ENCODE measurements at places on chromosomes 2 and 18.
A peak's percentile ranks its signal among the peaks of the same experiment; 100 is the strongest.

DNA sequence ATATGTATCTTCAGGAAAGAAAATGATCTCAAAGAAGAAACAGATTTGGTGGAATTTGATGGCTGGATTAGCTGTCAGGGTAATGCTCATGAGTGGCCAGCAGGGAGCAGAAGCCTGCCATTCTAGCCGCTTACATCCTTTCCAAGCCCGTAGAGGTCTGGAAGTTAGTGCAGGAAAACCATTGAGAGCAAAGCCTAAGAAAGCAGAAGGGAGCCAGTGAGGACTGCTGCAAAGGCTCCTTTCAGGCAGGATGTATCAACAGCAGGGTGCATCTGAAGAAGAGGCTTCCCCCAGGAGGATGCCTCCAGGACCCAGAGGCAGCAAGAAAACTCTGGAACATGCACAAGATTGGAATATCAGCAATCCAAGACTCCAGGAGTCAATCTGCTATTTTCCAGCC lies 22.9 kb upstream of the LBH start:
- no peak overlapping the region for H3K27ac ChIP-seq
- H3K27me3 ChIP-seq: no peaks in the 10 kb centered on the region
- no peaks in the 10 kb centered on the region for H3K4me1 ChIP-seq

- H3K27me3 ChIP-seq: no peaks in the 10 kb centered on the region
- H3K4me1 ChIP-seq: no peaks in the 10 kb centered on the region
Measured at GRCh38 chr2:75517547-75518230, 43.0 kb downstream of the EVA1A start.

GRCh38 chr2:23611839-23612238 lies 226.9 kb downstream of the KLHL29 start:
- H3K4me1 ChIP-seq: no peaks in the 10 kb centered on the region
- no peak for DNase-seq
- H3K4me3 ChIP-seq: no peak overlapping the region
- no peaks in the 10 kb centered on the region for H3K36me3 ChIP-seq
- H3K27me3 ChIP-seq: no peaks in the 10 kb centered on the region

DNA sequence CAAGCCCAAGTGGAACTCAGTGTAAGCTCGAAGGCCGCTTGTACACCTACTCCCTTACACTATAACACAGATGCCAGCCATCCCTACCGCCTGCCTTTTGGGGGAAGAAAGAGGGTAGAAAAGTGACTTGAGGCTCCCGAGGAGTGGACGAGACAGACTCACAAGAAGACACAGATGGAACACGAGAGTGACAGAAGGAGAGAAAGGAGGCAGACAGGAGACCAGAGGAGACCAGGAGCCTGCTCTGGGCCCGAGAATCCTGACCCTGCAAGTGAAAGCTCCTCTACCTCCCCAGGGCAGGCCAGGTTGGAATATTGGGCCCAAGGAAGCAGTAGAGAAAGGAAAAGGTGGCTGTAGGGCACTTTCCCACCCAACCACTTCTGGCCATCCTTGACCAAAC lies 23.4 kb upstream of the TNS1 start:
- no peak overlapping the region for H3K4me3 ChIP-seq
- H3K27me3 ChIP-seq: no peaks in the 10 kb centered on the region
- no peak overlapping the region for H3K27ac ChIP-seq
- DNase-seq: no peak
- H3K36me3 ChIP-seq: no peaks in the 10 kb centered on the region

- peak overlapping the region; percentile 80 for H3K27ac ChIP-seq
- no peaks in the 10 kb centered on the region for H3K36me3 ChIP-seq
- H3K4me1 ChIP-seq: peaks cover 45% of the 10 kb centered on the region
Measured at GRCh38 chr2:163690896-163691295, 44.9 kb downstream of the FIGN start.

DNA sequence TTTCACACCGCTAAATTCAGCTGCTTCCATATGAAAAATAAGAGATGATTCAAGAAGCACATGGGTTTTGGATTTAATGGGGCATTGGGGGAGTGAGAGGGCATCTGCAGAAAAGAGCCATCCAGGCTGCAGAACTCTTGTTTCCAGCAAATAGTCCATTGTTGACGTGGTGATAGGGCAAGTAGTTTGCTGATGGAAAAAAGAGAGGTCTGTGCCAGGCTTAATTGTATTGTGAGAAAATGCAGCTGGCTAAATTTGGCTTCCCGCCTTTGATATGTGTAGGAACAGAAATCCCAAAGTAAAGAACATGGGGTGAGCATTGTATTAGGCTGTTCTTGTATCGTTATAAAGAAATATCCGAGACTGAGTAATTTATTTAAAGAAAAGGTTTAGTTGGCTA lies 199.5 kb downstream of the SETBP1 start:
- H3K27me3 ChIP-seq: no peaks in the 10 kb centered on the region
- no peak for DNase-seq
- no peaks in the 10 kb centered on the region for H3K36me3 ChIP-seq
- H3K27ac ChIP-seq: no peak overlapping the region
- no peaks in the 10 kb centered on the region for H3K4me1 ChIP-seq

DNA sequence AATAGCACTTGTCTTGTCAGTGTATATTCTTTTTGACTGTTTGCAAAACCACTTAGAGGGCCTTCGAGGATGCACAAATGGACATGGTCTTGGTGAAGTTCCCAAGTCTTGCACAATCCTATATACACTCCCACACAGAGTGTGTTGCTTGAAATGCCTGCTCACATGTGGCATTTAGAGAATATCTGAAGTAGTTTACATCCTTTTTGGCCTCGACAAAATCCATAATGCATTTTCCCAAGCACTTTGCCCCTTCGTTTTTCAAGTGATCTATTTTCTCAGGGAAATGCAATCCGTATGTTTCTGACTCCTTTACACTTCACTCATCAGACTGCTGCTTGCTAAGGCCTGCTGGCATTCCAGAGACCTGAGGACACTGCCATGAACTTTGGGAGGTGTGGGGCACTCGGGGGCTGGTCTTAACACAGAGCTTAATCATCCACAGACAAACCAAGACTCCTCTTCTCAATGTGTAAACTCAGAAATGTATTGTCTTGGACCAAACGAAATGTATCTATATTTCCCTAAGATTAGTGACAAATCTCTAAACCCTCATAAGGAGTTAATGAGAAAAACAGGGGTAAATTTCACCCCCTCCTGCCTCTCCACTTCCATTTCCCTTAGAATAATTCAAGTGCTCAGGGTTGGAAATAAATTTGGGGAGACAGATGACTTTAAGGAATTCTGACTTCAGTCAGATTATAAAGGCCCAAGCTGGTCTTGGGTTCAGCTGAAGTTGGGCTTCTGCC lies 219.3 kb upstream of the APCDD1 start:
- H3K4me3 ChIP-seq: no peak overlapping the region
- H3K27ac ChIP-seq: no peak overlapping the region
- H3K36me3 ChIP-seq: no peaks in the 10 kb centered on the region
- DNase-seq: no peak

DNA sequence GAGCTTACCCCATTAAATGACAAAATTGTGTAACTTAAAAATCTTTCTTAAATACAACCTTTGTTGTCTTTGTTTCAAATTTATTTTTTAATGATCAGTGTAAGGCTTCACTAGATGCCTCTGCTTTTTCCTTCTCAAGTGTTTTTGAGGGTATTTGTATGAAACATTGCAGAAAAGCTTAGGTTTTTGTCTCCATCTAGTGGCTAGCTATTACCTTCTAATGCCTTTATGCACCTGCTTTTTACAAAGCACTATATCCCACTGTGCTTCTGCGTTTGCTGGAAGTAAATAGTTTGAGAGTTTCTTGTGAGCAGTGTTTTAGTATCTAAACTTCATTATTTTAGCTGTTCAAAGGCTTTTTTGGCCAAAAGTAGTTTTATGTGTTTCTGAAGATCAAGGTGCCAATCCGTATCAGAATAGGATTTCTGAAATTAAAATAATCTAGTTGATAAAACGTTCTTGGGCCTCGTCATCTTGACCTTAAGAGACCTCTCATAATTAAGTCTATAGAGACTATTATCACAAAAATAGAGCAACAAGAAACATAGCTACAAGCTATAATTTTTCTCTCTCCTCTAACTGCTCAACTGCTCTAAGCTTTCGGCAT lies 47.0 kb downstream of the IWS1 start:
- H3K27me3 ChIP-seq: no peaks in the 10 kb centered on the region
- DNase-seq: no peak
- peaks cover 40% of the 10 kb centered on the region for H3K36me3 ChIP-seq
- H3K27ac ChIP-seq: no peak overlapping the region

DNA sequence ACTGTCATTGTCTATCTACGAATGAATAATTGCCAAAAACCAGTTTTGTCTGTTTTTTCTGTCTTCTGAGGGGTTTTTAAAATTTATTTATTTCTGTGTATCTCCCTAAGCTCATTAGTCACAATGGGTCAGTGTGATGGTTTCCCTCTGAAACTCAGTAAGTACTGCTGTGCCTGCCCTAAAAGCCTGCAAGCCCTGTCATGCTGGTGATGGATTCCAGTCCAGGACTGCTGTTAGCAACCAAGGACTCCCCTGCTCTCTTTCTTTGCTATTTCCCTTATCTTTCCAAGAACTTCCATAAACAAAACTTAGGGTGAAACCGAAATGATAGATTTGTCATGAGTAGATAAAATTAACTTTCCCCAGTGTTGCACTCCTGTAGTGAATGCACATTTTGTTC lies 11.8 kb upstream of the DSG2 start:
- H3K4me3 ChIP-seq: no peak overlapping the region
- H3K27ac ChIP-seq: no peak overlapping the region
- no peaks in the 10 kb centered on the region for H3K4me1 ChIP-seq
- no peak for DNase-seq
- H3K36me3 ChIP-seq: no peaks in the 10 kb centered on the region

Measured in ascending aorta (tissue), 2 donors.